ENCODE measurements at places on chromosomes 3 and 15.

DNA sequence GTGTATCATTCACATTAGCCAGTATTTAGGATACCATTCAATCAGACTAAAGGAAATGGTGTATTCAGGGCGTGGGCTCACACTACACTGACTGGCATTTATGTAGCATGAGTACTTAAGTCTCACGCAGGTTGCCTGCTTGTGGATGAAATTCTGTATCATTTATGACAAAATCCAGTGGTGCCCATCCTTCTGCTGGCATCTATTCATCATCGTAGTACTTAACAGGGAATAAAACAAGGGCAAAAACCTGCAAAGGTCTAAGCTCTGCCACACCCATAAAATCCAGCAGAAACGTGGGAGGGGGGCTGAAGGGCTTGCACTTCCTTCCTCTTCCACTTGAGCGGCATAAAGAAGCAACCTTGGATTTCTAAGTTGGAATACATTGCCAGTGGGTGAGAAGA is 2.7 kb downstream of the GAP43 start:
- DNase-seq = no peak

GRCh38 chr3:123143669-123144411 is 57.9 kb upstream of the SEC22A start:
- DNase-seq = no peak

GRCh38 chr3:61899700-61900462 is 338.5 kb downstream of the PTPRG start:
- no peak for DNase-seq

- DNase-seq = no peak
Observed at GRCh38 chr3:46665763-46666452, 27.6 kb downstream of the ALS2CL start.

DNA sequence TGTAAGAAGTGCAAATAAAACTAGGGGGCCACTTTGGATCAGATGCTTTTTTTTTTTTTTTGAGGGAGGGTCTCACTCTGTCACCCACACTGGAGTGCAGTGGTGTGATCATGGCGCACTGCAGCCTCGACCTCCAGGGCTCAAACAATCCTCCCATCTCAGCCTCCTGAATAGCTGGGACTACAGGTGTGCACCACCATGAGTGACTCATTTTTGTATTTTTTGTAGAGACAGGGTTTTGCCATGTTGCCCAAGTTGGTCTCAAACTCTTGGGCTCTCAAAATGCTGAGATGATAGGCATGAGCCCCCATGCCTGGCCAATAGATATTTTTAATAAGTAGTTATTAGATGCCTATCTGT is 20.8 kb downstream of the CCR1 start:
- DNase-seq = no peak
